NCI-H1694 (cell line): ENCODE measurements at places on chromosomes 11 and 22.

DNA sequence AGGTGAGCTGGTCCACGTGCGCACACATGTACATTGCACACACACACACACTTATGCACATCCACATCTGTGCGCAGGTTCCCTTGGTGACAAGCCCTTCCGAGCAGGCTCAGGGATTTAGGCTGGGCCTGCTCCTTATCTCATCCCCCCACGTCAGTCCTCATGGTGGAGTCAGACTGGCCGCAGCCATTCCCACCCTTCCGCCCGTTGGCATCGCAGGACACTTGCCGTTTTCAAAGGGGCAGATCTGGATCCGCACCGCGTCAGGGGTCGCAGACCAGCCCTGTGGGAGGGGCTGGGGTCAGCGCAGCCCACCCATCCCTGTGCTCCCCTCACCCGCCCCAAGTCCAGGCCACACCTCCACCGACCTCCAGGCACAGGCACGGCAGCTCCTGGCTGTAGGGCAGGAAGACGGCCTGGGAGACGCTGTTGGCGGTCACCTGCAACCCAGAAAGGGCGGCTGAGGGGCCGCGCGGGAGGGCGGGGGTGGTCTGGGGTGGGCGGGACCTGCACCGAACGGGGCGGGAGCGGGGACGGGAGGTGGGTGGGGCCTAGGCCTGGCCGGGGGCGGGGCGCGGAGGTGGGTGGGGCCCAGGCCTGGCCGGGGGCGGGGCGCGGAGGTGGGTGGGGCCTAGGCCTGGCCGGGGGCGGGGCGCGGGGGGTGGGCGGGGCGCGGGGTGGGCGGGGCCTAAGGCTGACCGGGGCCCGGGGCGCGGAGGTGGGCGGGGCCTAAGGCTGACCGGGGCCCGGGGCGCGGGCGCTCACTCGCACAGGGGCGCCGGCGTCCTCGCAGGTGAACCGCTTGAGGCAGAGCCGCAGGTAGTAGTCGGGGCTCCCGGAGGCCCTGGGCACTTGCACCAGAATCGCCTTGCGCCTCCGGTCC, 13.3 kb downstream of the IL17REL start:
- no peak for DNase-seq

GRCh38 chr22:33975841-33976240, 55.6 kb upstream of the LARGE1 start:
- DNase-seq = no peak

GRCh38 chr11:111977146-111978027, 40.2 kb downstream of the DIXDC1 start:
- DNase-seq = no peak

- peak; percentile 44 for DNase-seq
Observed at GRCh38 chr22:24521791-24522245, 26.7 kb downstream of the UPB1 start.

DNA sequence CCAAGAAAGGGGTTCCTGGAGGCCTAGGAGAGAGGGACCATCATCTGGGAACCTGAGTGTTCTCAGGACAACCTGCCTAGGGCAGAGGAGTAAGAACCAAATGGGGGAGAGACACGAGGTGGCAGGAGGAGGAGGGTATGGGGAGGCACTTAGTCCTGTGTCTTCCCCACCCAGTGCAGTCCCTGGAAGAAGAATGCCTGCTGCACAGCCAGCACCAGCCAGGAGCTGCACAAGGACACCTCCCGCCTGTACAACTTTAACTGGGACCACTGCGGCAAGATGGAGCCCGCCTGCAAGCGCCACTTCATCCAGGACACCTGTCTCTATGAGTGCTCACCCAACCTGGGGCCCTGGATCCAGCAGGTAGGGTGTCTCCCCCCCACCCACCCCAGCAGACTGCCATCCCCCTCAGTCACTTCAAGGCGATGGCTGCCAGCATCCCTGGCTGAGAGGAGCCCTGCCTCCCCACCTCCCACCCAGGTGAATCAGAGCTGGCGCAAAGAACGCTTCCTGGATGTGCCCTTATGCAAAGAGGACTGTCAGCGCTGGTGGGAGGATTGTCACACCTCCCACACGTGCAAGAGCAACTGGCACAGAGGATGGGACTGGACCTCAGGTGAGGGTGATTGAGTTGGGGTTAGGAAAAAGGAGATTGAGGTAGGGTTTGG, 3.7 kb upstream of the INPPL1 start:
- DNase-seq = no peak

GRCh38 chr22:45859231-45860161, 117.5 kb downstream of the WNT7B start:
- DNase-seq = no peak

DNA sequence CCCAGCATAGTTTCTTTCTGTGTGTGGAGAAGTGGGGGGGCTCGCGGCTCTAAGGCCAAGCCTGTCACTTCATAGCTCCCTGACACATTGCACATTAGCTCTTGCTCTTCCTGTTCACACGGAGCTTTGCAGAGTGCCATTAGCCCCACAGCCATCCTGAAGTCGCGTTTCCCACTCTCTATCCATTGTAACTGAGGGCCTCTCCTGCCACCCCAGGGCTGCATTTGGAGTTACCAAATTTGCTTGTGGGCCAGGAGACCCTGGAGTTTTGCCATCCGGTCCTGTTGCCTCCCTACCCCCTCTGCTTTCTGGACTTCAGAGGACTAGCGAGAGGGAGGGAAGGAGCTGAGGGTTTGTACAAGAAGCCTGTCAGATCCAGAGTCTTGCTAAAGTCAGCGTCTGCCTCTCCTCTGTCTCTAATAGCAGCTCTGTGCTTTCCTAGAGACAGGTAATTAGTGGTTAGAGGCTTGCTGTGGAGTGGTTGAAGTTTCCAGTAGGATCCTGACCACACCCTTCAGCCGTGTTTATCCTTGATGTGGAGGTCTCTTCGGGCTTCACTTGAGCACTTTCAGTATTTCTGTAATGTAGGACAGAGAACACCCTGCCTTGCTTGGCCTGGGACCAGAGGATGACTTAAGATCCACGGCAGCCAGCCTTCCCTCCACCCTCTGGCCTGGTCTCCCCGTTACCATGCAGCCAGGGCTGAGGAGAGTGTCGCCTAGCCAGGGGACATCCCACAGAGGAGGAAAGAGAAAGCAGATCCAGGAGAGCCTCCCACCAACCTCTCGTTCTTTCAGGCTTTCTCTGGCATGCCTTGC, 14.1 kb downstream of the DCPS start:
- DNase-seq = no peak

DNA sequence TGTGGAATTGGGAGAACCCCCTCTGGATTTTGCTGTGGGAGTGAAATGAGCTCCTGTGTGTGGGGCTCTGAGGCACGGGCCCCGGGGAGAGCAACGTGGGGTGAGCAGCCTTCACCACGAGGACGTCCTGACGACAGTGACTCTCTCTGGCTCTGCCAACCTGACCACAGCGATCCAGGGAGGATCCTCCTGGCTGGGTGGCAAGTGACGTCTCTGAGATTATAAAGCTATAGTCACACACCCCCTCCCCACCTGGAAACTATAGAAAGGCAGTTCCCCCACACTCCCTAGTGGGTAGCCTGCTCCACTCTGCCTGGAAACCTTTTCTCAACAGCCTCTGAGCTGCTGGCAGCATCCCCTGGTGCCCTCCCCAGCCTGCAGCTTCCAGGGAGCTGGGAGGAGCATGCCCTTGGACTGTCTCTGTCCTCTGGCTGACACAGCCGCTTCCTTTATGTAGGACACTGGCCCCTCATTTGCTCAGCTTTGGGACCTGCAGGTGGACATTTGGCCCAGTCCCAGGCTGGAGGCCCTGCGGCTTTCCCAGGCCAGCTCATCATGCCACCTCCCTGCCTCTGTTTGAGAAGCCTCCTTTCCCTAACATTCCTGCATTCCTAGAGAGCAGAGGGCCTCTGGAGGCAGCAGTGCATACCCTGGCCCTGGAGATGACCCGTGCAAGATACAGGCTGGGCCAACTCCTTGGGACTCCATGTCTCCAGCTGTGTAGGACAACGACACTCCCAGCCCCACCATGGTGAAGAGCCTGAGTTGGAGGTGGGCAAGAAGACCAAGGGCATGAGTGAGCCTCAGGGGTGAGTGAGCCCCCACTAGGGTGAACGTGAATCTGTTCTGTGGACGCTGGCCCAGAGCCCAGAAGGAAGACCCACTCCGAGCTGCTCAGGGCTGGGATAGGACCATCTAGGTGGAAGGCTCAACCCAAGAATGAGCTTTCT, 314.0 kb downstream of the NTM start:
- no peak for DNase-seq

- DNase-seq = no peak
Observed at GRCh38 chr11:6919698-6920097, 1.1 kb upstream of the OR2D3 start.

GRCh38 chr22:35900483-35901168, 128.0 kb downstream of the RBFOX2 start:
- no peak for DNase-seq

GRCh38 chr11:73318501-73319011, 10.5 kb downstream of the ARHGEF17 start:
- no peak for DNase-seq

DNA sequence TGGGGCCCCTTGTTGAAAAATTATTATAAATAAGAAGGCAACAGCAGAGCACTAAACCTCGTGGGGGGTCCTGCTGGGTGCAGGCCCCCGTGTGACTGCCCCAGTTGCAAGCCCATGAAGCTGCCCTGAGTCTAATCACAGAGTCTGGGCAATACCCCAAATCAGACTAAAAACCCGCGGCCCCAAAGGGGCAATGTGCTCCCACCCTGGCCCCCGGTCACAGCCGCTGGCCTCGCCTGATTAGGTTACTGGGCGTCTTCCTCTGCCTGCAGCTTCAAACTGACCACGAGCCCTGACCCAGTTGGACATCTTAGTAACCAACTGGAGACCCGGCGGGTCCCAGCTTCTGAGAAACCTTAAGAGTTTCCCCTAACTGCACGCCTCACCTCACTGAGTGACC, 1.6 kb downstream of the CXCR5 start:
- no peak for DNase-seq

DNA sequence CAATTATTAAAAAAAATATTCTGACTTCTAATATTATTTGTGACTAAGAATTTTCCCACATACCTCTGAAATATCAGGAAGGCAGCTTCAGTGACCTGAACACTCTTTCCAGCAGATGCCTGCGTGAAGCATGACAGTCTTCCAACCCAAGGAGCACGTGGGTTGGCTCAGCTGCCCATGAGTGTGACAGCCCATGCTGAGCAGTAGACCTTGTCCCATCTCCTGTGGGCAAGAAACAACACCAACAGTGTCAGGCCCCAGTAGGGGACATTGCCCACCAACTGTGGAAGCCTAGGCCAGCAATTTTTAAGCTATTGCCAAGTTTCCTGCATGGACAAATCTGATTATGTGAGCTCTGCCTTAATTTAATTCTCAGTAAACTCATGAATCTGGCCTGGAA, 66.4 kb upstream of the OLFML1 start:
- DNase-seq = no peak

GRCh38 chr22:49234459-49234858, 593.2 kb downstream of the BRD1 start:
- DNase-seq = no peak

GRCh38 chr11:69073469-69073868, 24.7 kb downstream of the TPCN2 start:
- DNase-seq = no peak

GRCh38 chr11:74019860-74020259, 11.0 kb upstream of the UCP3 start:
- DNase-seq = no peak

- DNase-seq = no peak
Observed at GRCh38 chr11:33544593-33545373, 155.8 kb downstream of the C11orf91 start.

DNA sequence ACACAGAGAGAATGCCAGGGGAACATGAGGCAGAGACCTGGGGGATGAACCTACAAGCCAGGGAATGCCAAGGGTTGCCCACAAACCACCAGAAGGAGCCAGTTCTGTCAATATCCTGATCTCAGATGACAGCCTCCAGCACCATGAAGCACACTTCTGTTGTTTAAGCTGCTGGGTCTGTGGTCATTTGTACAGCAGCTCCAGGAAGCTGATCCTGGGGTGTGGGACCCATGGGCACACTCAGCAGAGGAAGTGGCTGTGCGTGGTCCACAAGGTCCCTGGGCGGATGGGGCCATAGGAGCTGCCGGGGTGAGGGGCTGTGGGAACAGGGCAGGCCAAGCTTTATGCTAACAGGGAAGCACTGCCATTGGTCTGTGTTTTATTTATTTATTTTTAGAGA, 12.1 kb downstream of the PPM1F start:
- DNase-seq = no peak

- no peak for DNase-seq
Observed at GRCh38 chr11:7696424-7696823, 9.9 kb downstream of the OVCH2 start.

DNA sequence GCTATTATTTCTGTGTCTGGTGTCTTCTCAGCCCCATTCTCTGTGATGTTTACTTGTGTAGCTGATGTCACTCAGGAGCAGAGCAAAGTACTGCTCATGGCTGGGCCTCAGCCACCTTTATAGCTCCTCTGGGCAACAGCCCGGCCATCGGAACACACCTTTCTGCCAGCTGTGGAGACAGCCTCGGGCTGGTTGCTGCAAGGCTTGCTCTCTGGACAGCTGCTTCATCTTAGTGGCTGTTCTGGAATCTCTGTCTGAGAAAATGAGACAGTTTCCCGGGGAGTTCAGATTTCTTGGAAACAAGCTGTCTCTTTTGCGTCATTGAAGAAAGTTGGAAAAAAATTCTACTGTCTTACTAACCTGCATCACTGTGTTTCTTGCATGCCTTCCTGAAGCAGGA, 20.0 kb downstream of the THY1 start:
- DNase-seq = no peak

GRCh38 chr11:31943056-31943780, 132.1 kb upstream of the PAX6 start:
- DNase-seq = no peak

- no peak for DNase-seq
Observed at GRCh38 chr11:48094643-48095339, 114.4 kb downstream of the PTPRJ start.

DNA sequence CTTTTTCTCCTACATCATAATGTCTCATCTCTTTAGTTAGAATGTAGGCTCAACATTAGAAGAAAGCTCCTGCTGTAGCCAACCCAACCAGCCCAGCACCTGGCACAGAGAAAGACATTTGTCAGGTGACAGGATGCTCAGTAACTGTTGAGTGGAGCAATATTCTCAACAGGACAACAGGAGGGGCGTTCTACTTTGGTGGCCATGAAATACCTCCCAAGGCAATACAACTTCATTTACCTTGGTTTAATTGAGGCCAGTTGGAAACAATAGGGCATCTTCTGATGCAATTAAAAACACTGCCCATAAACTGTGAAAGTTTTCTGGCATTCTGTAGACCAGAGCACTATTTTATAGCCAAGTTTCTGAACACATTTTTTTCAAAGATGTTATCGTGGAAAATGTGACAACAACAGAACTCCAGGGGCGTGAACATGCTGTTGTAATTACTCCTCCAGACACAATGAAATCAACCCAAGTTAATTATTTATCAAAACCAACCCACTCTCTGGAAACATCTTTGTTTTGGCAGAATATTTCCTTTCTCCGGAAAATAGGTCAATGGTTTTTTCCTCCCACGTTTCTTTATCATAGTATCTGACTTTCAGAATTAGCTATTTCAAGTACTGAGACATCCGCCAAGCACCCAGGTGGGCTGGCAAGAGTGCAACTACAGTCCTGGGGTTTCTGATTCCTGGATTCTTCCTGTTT, 538.1 kb downstream of the SOX6 start:
- no peak for DNase-seq

GRCh38 chr11:130413405-130414106, 14.9 kb downstream of the ADAMTS8 start:
- DNase-seq = no peak
